ENCODE measurements at places on chromosomes 3 and 15. TPM values are rescaled to one million over a fixed set of nuclear protein-coding genes. Genes with fewer than 3 reads are reported as not detected.

The TICRR gene
- total RNA-seq, result 0.11 TPM

The TERB2 gene
- not detected for total RNA-seq

The PARP14 gene
- 23.9 TPM for total RNA-seq

The PIGBOS1 gene
- total RNA-seq, result 14.9 TPM

The CD200 gene
- 11.3 TPM for total RNA-seq
